NCI-H774 (cell line): ENCODE measurements at places on chromosomes 7 and 10.

- DNase-seq, result no peak
Observed at GRCh38 chr10:71359364-71360046, 37.2 kb upstream of the CDH23 start.

GRCh38 chr7:113137241-113137640 lies 18.9 kb upstream of the SMIM30 start:
- DNase-seq, result no peak

DNA sequence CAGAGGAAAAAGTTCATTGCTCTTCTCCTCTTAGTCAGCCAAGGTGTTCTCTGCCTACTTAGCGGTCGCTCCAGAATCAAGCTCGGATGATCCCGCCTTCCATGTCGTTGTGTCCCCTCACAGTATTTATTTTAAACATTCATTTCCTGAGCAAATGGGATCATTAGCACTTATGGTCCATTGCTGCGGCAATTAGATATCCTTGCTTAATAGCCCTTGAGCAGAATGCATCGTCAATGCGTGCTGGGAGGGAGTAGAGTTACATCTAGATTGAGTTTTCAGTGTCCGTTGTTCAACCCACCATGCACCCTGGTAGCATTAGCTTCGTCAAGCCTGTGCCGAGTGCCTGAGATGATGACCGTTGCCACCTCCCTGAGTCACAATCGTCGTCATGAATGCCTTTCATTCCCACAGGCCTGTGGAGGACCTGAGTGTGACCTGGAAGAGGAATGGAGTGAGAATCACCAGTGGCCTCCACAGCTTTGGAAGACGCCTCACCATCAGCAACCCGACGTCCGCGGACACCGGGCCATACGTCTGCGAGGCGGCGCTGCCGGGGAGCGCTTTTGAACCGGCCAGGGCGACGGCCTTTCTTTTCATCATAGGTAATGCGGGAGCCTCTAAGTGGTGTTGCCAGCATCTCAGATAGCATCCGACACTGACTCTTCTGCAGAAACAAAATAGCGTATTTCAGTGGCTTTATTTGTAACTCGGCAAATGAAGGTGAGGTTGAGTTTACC lies 650.4 kb downstream of the SDK1 start:
- DNase-seq, result no peak

- no peak for DNase-seq
Observed at GRCh38 chr7:36277249-36277542, 112.5 kb upstream of the ANLN start.

DNA sequence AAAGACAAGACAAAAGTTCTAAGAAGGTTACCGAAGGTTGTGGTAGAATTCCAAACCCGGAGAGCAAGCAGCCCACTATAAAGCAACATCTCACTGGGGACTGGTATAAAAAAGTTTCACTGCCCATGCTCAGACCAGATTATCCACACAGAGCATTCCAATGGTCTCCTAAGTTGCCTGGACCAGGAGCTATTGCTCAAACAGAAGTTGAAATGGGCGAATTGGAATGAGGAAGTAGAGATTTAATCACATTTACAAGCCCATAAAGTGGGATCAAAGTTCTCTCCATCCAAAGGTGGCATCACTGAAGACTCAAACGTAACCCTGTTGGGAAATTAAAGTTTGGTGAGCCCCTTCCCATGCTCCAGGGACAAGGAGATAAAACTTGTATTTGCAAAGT lies 19.8 kb downstream of the OR2F1 start:
- DNase-seq, result no peak

DNA sequence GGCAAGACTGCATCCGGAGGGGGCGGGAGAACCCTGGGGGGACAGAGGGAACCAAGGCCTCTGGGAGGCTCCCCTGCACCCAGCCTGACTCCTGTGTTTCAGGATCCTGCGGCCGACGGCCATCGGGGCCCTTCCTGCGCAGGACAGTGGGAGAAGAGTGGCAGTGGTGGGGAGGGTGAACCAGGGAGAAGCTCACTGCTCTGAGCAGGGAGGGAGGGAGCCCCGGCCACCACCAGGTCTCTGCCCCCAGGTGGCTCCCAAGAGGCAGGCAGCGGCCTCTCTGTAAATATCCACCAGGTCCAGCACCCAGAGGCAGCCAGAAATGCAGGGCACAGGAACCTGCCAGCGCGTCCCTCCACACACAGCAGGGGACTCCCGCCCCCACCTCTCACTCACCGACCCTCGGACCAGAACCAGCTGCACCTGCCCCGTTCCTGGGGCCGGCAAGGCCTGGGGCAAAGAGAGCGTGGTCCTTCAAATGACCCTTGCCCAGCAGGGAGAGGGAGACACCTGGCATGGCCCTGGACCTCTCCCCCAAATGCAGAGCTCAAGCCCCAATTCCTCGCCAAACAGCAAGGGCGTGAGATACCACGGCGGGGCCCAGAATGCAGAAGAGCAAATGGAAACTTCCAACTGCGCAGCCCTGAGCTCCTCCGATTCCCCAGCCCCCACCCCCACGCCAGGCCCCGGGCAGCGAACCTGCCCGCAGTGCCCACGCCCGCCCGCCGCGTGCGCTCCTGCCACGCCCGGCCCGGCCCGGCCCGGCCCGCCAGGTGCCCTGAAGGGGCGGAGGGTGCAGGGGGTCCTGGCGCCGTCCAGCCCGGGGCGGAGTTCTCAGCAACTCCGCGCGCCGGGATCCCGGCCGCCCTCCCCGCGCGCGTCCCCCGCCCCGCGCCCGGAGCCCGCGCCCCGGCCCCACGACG lies 805 bp downstream of the RASGEF1A start:
- DNase-seq, result no peak

DNA sequence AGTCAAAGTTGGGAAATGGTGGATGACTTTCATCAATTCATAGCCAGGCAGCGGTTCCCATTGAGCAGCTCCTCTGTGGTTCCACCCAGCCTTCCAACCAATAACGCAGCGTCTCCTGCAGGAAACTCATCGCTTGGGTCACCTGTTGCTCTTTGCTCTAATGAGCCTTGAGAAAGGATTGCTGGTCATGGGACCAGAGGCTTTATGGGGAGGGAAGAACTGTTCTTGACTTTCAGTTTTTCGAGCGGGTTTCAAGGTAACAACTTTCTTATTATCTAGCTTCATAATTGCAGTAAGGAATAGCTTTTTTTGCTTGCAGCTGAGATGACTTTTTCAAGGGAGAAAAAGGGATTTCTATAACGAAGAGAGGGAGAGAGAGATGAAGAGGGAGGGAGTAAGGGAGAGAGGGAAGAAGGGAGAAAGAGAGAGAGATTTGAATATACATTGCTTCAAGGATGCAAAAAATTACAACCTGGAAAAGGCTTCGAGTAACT lies 405 bp upstream of the ENTPD1 start:
- no peak for DNase-seq

- DNase-seq, result no peak
Observed at GRCh38 chr10:34049469-34049868, 715.0 kb upstream of the NRP1 start.

DNA sequence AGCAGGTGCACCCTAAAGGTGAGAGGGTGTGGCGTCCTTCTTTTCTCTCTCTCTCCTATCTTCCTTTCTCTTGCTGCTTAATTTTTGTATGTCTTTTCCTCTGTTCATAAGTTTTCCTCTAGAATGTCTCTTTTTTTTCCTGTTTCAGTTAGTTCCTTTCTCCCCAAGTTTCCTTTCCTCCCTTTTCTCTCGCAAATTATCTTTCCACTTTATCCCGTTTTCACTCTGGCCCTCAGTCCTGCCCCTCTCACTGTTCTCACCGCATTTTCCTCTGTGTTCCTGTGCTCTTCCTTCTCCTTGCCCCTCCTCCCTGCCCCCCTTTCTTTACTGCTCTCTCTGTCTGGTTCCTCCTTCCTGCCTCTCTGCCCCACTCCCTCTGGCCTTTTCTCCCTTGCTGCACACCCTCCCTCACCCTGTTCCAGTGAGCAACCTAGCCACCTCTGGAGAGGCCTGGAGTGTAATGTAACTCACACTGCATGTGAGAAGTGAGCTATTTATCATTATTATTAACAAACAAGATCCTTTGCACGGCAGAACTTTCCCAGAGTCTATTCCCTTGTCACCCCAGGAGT lies 158.5 kb downstream of the C10orf105 start:
- DNase-seq, result no peak

DNA sequence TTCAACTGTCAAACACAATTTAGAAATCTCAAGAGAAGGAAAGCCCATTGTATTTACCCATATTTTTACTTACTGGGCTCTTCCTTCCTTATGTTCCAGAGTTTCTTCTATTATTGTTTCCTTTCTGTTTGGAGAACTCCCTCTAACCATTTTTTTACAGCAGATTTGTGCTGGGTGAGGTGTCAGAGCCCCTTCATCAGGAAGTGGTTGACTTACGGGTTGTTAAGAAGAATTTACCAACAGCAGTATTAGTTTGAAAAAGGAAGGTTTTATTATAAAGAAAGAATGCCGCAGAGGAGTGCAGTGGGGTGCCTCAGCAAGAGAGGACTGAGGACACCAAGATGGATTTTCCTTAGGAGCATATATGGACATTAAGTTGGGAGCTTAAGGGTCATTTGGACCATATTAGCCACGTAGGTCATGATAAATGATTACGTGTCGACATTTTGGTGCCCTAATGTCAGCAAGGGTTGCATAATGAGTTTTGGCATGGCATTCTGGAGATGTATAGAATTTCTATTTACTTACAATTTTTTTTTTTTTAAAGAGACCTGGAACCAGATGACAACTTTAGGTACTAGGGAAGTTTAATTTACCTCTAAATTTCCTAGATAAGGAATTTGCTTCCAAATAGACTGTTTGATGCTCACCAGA lies 6.3 kb upstream of the TBATA start:
- no peak for DNase-seq

GRCh38 chr7:5594616-5595544 lies 171.2 kb upstream of the TNRC18 start:
- no peak for DNase-seq

DNA sequence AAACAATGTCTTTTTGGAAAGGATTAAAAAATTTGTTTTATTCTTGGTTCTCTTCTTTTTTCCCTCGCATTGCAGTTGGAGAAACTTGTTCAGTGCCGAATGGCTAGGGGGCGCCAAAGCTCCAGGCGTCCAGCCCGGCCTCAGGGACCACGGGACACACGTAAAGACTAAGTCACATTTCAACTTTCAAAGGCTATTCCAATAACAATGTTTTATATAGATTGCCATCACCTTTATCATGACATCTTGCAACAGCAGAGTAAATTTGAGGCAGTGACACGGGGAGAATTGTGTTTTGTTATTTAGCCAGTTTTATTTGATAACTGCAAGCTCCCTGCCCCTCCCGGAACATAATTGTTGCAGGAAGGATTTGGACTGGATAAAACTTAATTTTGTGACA lies 2.2 kb upstream of the IGFBP3 start:
- peak; percentile 39 for DNase-seq

DNA sequence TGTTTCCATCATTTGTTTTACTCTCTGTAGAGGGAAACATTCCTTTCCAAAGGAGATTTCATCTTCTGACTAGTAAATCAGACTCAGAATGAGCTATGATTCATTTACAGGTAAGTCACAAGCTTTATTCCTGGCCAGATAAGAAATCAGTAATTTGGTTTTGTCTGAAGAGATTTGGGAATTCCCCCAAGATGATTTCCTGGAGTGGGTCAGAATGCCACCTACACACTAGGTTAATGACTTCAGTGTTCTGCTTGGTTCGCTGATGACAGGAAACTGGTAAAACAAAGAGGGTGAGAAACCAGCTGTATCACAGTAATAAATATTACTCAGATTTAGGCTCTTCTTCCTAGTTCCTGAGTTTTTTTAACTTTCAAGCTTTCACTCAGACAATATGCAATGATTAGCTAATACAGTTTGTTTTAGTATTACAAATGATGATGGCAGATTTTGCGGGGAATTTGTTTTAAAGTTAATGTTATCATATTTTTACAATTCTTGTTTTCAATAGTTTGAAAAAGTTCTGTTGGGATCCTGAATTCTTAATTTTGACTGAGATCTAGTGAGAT lies 8.3 kb upstream of the ASZ1 start:
- DNase-seq, result no peak

DNA sequence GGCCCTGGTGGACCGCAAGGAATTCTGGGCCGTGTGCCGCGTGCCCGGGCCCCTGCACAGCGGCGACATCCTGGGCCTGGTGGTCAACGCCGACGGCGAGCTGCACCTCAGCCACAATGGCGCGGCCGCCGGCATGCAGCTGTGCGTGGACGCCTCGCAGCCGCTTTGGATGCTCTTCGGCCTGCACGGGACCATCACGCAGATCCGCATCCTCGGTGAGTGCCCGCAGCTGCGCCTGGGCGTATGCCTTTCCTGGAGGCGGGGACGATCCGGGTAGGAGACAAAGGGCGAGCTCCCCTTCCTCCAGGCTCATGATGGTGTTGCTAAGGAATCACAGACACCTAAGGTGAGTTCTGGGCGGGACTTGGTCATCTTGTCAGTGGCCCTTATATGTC lies 91.5 kb downstream of the NEURL1 start:
- no peak for DNase-seq

DNA sequence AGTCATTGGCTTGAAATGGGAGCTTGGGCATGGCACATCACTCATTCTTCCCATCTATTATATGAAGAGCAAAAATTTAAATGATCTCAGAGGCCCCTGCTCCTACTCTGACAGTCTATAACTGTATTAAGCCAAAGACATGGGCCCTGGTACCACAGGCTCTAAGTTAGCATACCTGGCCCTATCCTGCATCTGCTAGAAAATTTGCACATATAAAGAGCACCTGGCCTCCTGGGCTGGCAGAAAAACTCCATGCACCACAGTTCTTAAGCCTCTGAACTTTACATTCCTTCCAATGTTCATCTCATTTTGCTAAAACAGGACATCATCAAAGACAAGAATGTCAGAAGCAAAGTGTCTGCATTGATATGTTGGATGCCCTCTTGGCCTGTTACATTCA lies 29.6 kb upstream of the ANK3 start:
- no peak for DNase-seq

DNA sequence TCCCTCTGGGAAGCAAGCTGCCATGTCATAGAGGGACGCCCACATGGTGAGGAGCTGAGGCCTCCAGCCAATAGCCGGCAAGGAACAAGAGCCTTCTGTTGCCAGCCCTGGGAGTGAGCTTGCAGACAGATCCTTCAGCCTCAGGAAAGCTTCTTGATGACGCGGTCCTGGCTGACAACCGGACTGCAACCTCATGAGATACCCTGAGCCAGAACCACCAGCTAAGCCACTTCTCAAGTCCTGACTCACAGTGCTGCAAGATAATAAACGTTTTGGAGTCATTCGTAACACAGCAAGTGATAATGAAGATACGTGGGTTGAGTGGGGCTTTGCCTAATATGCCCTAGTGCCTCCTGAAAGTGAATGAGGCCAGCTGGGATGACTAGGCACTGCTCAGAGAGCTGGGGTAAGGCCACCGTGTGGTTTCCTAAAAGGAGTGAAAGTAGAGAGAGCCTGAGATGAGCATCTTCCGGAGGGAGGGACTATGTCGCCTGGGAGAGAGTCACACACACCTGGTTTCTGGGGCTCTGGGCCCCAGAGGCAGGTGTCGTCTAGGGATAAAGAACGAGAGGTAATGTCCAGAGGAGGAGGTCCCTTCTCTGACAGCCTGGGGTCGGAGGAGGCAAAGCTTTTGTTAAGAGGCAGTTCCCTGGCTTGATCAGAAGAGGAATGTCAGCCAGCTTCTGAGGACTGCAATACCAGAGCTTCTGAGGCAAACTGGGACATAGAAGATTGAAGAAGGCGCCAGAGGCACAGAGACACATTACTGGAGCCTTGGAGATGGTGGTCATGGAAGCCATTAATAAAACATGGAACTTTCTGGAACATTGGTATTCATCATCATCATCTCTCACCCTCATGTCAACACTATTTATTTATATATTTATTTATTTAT lies 53.6 kb downstream of the PYROXD2 start:
- no peak for DNase-seq
